ENCODE measurements at places on chromosomes 6 and 20.

GRCh38 chr6:155340464-155341129 is 26.3 kb upstream of the TFB1M start:
- DNase-seq: no peak

DNA sequence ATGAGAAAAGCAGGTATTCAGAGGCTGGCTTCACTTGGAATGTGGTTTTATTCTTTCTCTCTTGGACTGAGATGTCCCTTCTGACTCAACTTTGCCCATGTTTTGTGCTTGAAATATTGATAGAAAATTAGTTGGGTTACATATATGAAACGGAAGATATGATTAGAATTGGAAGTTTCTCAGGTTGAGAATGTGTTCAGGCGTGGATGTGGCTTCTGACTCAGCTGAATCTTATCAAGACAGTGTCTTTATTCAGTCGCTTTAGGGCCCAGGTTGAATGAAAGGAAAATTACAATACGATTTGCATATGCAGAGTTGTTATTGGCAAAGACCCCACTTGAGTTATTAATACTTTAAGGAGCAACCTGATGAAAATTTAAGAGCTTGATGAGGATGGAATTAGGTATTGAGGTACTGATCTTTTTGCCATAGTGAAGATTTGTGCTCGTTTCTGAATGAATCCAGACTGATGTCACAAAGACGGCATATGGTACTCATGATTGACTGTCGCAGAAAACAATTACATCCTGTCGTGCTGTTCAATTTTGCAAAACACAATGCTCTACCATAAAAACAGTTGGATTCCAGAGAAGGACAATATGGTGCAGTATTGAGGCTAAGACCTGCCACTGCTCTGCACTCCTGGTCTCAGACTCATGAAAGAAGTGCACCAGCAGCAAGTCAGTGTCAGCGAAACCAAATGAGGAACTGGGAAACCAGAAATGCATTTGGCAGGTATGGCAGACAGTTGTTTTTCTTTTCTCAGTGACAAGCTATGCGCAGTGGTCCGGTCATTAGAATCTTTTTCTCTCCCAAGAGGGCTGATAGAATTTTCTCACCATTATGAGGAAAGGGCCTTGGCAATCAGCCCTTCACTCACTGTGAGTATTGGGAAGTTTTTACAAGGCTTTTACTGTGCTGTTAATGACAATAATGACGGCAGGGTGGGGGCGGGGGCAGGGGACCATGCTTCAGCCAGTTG is 158.3 kb downstream of the DOK5 start:
- DNase-seq: no peak

DNA sequence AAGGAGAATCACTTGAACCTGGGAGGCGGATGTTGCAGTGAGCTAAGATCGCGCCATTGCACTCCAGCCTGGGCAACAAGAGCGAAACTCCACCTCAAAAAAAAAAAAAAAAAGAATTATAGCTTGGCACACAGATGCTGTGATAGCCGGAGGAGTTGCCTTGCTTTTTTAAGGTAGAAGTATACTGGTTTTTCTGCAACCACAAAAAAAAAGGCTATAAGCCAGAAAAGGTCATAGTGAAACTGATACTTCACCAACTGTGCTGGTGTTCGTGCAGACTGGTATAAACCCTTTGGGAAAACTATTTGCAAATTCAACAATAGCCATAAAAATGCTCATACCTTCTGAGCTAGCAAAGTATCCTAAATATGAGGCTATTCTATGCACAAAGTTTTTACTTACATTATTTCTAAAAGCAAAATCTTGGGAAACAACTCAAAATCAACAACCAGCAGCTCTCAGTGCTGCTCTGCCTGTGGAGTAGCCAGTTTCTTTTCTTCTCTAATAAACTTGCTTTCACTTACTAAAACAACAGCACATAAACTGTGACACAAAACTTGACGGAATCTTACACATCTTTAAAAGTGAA is 44.0 kb downstream of the B4GALT5 start:
- DNase-seq: no peak

GRCh38 chr6:25359891-25360290 is 80.7 kb downstream of the CARMIL1 start:
- no peak for DNase-seq

DNA sequence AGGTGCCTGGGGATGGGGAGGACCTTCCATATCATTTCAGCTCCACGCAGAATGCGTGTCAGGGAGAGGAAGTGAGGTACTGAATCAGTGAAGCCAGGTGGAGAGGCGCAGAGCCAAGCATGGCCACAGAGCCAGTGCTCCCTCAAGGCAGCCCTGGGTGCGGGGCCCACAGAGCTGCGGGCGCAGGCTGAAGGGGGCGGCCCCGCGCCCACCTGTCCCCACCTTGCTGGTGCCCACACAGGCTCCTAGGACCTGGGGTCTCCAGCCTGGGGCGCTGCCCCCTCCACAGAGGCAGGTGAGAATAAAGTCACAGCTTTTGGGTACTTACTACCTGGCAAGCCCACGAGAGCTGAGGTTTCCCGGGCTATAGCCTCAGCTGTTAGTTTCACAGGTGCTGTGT is 40.0 kb upstream of the GATA5 start:
- DNase-seq: no peak

GRCh38 chr20:910870-911770 is 5.0 kb downstream of the ANGPT4 start:
- no peak for DNase-seq

- DNase-seq: no peak
Observed at GRCh38 chr20:53085720-53086119, 113.6 kb downstream of the TSHZ2 start.

GRCh38 chr6:139029470-139030227 is 1.1 kb downstream of the ABRACL start:
- DNase-seq: no peak

- no peak for DNase-seq
Observed at GRCh38 chr6:109083657-109084056, 11.0 kb downstream of the SESN1 start.

GRCh38 chr6:11585426-11586016 is 48.0 kb downstream of the TMEM170B start:
- peak; percentile 34 for DNase-seq

GRCh38 chr20:45581702-45582101 is 2.6 kb upstream of the WFDC8 start:
- DNase-seq: no peak

All from NCI-H460 (cell line).